ENCODE measurements at places on chromosomes 16 and 17.

GRCh38 chr17:78125138-78125913 lies 3.2 kb downstream of the TMC6 start:
- DNase-seq = no peak

GRCh38 chr17:32483451-32484019 lies 3.3 kb upstream of the CDK5R1 start:
- DNase-seq = no peak

DNA sequence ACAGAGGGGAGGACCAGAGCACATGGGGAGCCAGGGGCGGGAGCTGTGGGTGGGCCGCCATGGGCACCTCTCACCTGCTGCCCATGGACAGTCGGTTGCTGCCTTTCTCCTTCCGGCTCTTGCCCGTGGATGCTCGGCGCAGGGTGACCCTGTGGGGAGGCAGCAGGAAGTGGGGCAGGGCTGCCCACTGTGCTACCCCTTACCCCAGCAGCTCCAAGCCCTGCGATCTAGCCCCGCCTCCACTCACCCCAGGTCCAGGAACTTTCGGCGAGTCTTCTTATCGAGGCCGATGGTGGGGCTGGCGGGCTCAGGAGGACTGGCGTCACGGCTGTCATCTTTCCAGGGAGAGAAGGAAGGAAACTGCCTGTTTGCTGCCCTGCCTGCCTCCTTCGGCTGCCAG lies 14.2 kb downstream of the SAMD14 start:
- no peak for DNase-seq

GRCh38 chr17:8940866-8941471 lies 24.5 kb downstream of the PIK3R5 start:
- DNase-seq = no peak

DNA sequence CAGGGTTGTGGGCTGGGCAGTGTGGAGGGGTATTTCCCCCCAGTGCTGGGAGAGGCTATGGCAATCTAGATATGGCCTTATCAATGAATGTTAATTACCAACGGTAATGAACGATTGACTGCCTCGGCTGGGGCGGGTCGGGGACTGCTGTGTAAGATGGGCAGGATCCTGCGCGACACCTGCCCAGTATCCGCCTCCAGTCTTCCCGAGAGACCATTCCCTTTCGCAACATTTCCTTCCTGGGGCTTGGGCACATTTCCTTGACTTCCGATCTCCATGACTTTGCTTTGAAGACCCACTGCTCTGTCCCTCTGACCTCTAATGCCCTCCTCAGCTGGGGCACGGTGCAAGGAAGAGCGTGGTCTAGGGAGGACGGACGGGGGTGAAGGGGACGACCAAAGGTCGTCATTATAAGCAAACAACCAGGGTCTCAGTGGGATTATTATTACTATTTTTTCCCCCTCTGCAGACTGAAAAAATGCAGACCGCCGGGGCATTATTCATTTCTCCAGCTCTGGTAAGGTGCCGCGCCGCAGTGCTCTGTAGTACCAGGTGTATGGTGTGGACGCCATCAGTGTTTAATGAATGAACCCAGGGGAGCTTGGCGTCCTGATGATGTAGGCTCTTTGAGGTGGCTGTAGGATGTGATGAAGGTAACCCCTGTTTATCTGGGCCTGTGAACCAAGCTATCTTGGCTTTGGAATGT lies 506 bp downstream of the ATP5MC1 start:
- DNase-seq = no peak

GRCh38 chr17:50147841-50148225 lies 2.6 kb downstream of the PPP1R9B start:
- DNase-seq = no peak

- DNase-seq = no peak
Observed at GRCh38 chr17:79574108-79574507, 36.7 kb downstream of the RBFOX3 start.

DNA sequence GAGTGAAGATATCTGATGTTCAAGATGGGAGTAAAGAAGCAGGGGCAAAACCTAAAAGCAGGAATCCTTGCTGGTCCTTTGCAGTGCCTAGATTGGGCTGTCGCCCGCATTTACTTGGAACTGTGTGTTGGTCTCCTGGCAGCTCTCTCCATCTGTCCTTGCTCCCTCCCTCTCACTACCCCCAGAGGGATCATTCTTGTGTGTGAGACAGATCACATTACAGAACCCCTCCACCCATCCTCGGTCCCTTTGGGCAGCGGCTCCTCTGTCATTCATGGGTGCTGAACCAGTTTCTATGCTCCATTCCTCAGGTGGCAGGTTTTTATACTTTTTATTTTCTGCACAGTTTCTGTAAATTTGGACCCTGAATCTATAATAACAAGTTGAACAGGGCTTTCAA lies 99.4 kb upstream of the MYOCD start:
- no peak for DNase-seq

- DNase-seq = no peak
Observed at GRCh38 chr17:54451051-54451450, 449.6 kb upstream of the TOM1L1 start.

DNA sequence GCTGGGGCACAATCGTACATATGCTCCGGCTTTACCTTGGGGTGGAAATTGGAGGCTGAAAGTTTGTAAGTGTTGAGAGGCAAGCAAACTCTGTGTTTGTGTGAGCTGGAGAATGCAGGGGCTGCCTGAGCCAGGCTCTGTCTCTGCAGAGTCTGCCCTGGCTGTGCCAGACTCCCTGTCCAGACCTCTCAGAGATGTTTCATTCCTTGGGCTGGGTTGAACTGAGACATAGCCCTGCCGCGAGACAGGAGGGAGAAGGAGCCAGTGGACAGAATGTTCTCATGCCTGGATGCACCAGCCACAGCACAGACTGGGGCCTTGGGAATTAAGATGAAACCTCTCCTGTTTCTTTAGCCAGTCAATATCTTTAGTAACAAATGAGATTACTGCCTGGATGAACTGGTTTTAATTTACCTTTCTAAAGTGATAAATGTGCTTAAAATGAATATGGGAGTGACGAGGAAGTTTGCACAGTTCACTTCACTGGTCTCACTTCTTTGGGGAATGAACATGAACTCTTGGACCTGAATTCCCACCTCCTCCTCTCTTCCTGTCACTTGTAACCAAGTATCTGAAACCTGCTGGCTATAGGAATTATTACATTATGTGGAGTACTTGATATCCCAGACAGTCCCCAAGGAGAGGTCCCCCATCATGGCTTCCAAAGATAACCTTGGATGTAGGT lies 40.1 kb downstream of the YPEL2 start:
- no peak for DNase-seq

DNA sequence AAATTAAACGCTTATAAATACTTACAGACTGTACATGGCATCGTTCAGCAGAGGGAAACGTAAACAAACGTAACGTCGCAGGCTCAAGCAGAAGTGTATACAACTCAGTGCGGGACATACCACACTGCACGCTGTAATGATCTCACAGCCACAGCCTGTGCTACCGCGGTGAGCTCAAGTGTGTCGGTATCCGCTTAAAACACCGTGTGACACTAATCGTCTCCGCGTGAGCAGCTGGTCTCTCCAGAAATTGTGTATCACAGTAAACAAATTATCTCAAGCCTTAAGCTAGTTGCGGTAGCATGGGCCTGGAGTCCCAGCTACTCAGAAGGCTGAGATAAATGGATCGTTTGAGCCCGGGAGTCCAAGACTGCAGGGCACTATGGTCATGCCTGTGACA lies 115.3 kb downstream of the ANKRD11 start:
- no peak for DNase-seq

- no peak for DNase-seq
Observed at GRCh38 chr16:46822270-46822669, 8.7 kb downstream of the C16orf87 start.

GRCh38 chr17:71983828-71984227 lies 137.0 kb upstream of the SOX9 start:
- no peak for DNase-seq

DNA sequence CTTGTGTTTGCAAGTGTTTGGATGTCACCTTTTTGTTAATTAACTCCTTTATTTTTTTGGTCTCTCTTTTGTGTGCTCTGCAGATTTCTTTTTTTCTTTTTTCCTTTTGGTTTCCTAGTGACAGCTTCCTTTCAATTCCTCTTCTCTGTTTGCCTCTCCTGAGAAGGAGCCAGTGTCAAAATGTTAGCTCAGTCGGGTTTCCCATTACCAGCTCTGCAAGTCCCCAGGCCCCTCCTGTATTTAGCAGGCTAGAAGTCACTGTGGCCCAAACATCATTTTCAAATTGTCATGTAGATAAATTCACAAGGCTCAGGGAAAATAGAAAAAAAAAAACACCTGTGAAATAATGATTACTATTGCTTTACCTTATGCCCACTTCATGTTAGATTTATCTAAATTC lies 1621.6 kb downstream of the CDH8 start:
- DNase-seq = no peak

DNA sequence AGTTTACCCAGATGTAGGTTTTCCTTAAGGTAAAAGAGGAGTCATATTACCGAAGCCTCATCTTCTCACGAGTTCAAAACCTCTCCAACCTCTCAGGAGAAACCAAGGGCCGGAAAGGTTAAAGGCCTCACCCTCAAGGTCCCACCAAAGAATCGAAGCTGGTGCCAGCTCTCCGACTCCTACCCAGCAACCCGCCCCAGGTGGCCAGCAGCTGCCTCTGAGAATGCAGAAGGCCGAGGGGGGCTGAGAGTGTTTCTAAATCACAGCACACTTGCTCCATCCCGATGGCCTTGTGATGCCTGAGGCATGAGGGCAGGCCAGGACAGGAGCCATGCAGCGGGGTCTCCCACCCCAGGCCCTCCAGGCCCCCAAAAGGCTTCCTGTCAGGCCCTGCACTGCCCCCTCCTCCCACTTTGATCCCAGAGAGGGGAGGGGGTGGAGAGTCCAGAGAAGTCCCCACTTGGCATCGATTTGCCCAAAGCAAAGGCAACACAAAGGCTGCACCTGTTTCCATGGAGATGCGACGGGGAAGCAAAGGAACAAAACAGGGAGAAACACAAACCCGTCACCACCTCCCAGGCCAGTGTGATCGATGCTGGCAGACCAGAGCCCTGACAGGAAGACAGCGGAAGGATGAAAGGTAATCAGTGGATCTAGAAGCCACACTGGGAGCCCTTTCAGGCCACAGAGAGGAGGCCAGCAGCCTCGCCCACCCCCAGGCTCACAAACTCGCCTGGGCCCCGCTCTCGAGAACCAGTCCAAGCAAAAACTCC lies 39.0 kb downstream of the CUEDC1 start:
- no peak for DNase-seq

- DNase-seq = peak; percentile 66
Observed at GRCh38 chr17:50783193-50783660, 15.9 kb upstream of the ANKRD40CL start.

- no peak for DNase-seq
Observed at GRCh38 chr16:50012182-50012581, 12.8 kb upstream of the CNEP1R1 start.

GRCh38 chr17:61447358-61447757 lies 4.9 kb upstream of the TBX4 start:
- DNase-seq = no peak

DNA sequence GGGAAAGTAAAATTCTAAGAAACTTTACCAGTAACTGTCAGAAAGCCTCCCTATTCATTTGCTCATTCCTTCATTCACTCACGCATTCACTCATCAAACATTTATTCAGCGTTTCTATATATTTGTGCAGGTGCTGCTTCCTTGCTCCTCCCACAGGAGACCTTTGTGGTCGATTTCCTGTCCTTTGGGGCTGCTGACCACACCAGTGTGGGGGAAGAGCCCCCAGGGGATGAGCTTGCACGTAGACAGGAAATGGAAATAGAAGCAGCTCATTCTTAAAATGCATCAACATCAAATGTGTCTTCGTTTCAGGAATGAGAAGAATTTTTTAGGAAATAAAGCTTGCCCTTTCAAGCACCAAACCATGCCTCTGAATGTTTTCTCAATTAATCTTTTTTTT lies 9.6 kb downstream of the PIK3R6 start:
- no peak for DNase-seq
